Thoracic aorta (tissue), 2 donors: ENCODE measurements at places on chromosomes 16 and 17.

GRCh38 chr17:71632328-71632727, 488.5 kb upstream of the SOX9 start:
- no peak for DNase-seq

DNA sequence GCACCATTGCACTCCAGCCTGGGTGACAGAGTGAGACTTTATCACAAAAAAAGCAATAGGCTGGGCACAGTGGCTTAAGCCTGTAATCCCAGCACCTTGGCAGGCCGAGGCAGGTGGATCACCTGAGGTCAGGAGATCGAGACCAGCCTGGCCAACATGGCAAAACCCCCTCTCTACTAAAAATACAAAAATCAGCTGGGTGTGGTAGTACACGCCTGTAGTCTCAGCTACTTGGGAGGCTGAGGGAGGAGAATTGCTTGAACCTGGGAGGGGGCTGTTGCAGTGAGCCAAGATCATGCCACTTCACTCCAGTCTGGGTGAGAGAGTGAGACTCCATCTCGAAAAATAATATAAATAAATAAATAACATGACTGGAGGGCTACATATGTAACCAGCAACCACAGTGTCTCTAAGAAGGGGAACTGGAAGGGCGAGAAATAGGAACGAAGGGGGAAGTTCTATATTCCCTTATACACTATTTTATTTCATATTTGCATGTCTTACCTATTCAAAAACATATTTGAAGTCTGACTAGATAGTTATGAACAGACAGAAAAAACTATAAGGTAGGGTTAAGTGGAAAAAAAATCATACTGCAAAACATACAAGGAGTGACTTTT, 25.9 kb downstream of the MYH11 start:
- no peak for DNase-seq

GRCh38 chr17:4953451-4953961, 2.6 kb downstream of the ENO3 start:
- no peak for DNase-seq

GRCh38 chr17:82105882-82106687, 8.0 kb upstream of the FASN start:
- no peak for DNase-seq

- DNase-seq = no peak
These were observed 94.9 kb downstream of the TMEM132E start for GRCh38 chr17:34673995-34674890.

GRCh38 chr16:74931445-74931844, 53.5 kb downstream of the WDR59 start:
- DNase-seq = no peak
